ENCODE measurements at places on chromosomes 5 and 9.

GRCh38 chr9:981491-981898, 5.0 kb downstream of the DMRT3 start:
- no peak for DNase-seq

GRCh38 chr5:27403243-27403882, 365.0 kb upstream of the CDH9 start:
- DNase-seq = no peak

DNA sequence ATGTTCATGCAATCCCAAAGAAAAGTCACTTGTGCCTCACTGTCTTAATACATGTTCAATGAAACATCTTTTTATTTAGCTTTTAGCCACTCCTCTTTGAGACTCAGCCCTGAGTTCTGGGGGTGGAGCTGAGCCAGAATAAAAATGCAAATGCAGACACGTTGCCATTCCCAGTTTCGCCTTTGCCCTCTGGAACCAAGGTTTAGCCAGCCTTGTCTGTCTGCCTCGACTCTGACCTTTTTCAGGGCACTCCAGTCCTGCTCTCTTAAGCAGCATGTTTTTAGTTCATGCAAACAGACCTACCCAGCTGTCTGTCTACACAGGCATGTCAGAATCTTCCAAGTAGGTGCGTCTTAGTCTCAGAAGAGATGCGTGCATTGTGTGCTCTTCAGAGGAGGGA, 82.2 kb upstream of the RANBP3L start:
- DNase-seq = no peak

- DNase-seq = no peak
Observed at GRCh38 chr5:98930972-98931762, 2.4 kb upstream of the CHD1 start.

GRCh38 chr5:24235946-24236345, 408.8 kb downstream of the CDH10 start:
- DNase-seq = peak; percentile 31

DNA sequence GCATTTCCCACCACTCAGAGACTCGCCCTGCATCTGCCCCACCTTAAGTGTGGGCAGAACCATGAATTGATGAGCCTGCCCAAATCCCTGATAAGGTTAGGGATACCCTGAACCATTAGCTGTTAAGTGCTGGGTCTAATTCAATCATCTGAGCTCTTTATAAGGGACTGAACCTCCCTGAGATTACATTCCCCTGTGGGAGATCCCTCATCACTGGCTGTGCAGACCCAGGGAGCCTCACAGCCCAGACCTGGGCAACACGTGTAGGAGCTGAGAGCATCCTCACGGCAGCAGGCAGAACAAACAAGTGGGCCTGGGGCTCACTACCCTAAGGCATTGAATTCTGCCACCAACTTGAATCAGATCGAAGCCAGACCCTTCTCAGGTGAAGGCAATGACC, 585 bp upstream of the TAF11L2 start:
- DNase-seq = no peak

DNA sequence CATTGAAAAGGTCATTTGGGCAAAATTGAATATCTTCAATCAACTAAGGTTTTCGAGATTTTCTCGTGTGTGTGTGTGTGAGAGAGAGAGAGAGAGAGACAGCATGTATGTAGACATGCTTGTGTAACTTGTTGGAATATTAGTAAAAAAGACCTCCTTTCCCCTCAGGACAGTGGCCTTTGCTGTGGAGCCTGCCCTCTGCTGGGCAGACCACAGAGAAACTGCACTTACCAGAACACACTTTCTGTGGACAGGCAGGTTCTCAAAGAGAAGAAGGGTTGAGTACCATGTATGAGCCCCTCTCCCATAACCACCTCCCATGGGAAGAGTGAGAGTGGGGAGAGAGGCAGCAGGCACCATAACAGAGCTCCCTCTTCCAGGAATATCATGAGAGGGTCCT, 45.6 kb downstream of the CFAP90 start:
- DNase-seq = peak; percentile 11

DNA sequence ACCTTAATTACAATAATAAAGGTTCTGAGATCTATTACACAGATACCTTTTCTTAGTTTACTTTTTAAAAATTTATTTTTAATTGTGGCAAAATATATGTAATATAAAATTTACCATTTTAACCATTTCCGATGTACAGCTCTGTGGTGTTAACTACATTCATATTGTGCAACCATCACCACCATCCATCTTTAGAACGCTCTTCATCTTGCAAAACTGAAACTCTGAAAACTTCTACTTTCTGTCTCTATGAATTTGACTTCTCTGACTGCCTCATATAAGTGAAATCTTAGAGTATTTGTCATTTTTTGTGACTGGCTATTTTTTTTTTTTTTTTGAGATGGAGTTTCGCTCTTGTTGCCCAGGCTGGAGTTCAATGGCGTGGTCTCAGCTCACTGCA, 26.8 kb downstream of the WWC1 start:
- DNase-seq = peak; percentile 3
